ENCODE measurements at places on chromosomes 13 and 19. TPM values are rescaled to one million over a fixed set of nuclear protein-coding genes. Genes with fewer than 3 reads are reported as not detected.

The ZSCAN5C gene
- not detected for total RNA-seq

The SLC46A3 gene
- 7.7 TPM for total RNA-seq

GRCh38 chr19:48196933-48197665, 26.6 kb downstream of the ZSWIM9 start:
- no peak for DNase-seq
- peaks cover 10% of the 10 kb centered on the region for H3K36me3 ChIP-seq
- no peak overlapping the region for H3K4me3 ChIP-seq
- H3K4me1 ChIP-seq = peaks cover 8% of the 10 kb centered on the region
- H3K27me3 ChIP-seq = peaks cover 8% of the 10 kb centered on the region

DNA sequence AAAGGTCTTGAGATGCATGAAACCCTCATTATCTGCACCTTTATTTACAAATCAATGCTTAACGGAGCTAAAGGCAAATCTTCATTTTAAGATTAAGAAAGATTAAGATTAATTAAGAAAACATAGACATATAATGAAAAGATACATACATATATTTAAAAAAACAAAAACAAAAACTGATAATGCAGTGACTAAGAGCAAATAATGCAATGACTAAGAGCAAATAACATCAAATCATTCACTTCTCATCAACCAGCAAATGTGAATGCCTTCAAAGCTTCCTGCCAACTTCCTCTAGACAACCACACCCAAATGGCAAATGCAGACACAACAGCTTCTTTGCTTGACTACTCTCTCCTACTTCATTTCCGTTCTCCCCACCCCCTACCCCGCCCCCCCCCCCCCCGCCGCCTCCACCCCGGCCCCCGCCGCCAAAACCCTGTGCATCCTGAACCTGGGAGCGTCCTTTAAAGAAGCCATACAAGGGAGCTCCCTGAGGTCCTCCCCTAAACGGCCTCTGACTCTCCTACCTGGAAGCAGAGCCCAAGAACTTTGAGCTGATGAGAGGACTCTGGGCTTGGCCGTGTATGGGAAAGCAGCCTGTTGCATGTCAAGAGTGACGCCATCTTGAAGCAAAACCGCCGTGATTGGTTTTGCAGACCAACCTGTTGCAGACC, 24.5 kb downstream of the TEX101 start:
- H3K4me3 ChIP-seq = no peak overlapping the region
- peaks cover 2% of the 10 kb centered on the region for H3K4me1 ChIP-seq
- H3K27ac ChIP-seq = no peak overlapping the region
- H3K27me3 ChIP-seq = peaks cover 3% of the 10 kb centered on the region
- H3K36me3 ChIP-seq = no peaks in the 10 kb centered on the region

- H3K4me3 ChIP-seq = no peak overlapping the region
- no peaks in the 10 kb centered on the region for H3K4me1 ChIP-seq
- no peaks in the 10 kb centered on the region for H3K27me3 ChIP-seq
- H3K36me3 ChIP-seq = no peaks in the 10 kb centered on the region
- no peak for DNase-seq
- no peak overlapping the region for H3K27ac ChIP-seq
Measured at GRCh38 chr13:36848199-36848982, 29.4 kb downstream of the RFXAP start.

DNA sequence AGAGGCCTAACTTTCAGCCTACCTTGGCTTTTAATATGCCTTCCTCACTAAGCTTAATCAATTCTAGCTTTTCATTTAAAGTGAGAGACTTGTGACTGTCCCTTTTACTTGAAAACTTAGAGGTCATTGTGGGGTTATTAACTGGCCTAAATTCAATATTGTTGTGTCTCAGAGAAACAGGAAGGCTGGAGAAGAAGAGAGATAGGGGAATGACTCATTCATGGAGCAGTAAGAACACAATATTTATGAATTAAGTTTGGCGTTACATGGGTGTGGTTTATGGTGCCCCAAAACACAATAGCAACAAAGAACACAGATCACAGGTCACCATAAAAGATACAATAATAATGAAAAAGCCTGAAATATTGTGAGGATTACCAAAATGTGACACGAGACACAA, 612.1 kb downstream of the TBC1D4 start:
- no peak for DNase-seq
- H3K36me3 ChIP-seq = no peaks in the 10 kb centered on the region
- H3K27me3 ChIP-seq = no peaks in the 10 kb centered on the region
- H3K4me3 ChIP-seq = no peak overlapping the region
- no peaks in the 10 kb centered on the region for H3K4me1 ChIP-seq

- H3K4me3 ChIP-seq = no peak overlapping the region
- H3K27me3 ChIP-seq = peaks cover 44% of the 10 kb centered on the region
- no peak for DNase-seq
- peaks cover 58% of the 10 kb centered on the region for H3K4me1 ChIP-seq
Measured at GRCh38 chr13:99986741-99987140, 5.2 kb downstream of the ZIC2 start.

DNA sequence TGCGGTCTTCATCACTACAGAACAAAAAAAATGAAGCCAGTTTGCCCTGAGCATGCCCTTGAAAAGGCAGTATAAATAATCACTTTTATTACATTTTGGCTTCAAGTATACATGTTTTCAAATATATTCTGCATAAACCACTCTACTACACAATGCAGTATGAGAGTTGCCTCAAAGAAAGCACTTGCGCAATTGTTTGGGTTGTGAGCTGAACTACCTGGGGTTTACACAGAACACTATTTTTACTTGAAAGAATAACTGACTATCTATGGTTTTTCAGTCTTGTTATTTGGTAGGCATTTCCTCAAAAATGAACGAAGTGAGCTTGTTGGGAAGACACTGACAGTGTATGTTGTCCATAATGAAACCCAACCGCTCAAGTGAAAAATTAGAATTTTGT, 264.4 kb upstream of the KLF12 start:
- no peak overlapping the region for H3K4me3 ChIP-seq
- DNase-seq = no peak
- no peaks in the 10 kb centered on the region for H3K36me3 ChIP-seq
- no peak overlapping the region for H3K27ac ChIP-seq
- H3K27me3 ChIP-seq = no peaks in the 10 kb centered on the region
- no peaks in the 10 kb centered on the region for H3K4me1 ChIP-seq

- no peak for DNase-seq
- peaks cover 6% of the 10 kb centered on the region for H3K27me3 ChIP-seq
Measured at GRCh38 chr19:2788237-2788636, 2.9 kb downstream of the THOP1 start.

- H3K27me3 ChIP-seq = peaks cover 8% of the 10 kb centered on the region
- H3K27ac ChIP-seq = no peak overlapping the region
- H3K36me3 ChIP-seq = peaks cover 10% of the 10 kb centered on the region
- peaks cover 3% of the 10 kb centered on the region for H3K4me1 ChIP-seq
- DNase-seq = no peak
Measured at GRCh38 chr19:12694641-12695040, 1.8 kb downstream of the FBXW9 start.

DNA sequence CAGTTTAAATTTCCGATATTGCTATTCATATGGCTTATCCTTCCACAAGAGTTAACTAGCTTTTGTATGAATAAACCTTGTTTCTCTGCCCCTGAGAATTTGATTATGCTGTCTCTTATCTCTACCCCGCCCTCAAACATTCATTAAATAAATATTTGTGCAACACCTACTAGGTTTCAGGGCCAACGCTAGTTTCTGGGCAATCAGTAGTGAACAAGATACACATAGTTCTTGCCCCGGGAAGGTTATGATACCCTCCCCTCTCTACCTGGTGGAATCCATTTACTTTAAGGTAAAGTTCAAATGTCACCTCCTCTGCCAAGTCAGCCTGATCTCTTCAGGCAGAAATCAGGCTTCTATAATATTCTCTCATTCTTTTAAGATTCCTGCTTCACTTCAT, 16.6 kb upstream of the USP12 start:
- no peak overlapping the region for H3K4me3 ChIP-seq
- H3K27me3 ChIP-seq = no peaks in the 10 kb centered on the region
- no peaks in the 10 kb centered on the region for H3K36me3 ChIP-seq
- H3K27ac ChIP-seq = no peak overlapping the region
